ENCODE measurements at places on chromosomes 3 and 15.

GRCh38 chr15:86677278-86677677 lies 597.6 kb downstream of the AGBL1 start:
- no peak for DNase-seq

DNA sequence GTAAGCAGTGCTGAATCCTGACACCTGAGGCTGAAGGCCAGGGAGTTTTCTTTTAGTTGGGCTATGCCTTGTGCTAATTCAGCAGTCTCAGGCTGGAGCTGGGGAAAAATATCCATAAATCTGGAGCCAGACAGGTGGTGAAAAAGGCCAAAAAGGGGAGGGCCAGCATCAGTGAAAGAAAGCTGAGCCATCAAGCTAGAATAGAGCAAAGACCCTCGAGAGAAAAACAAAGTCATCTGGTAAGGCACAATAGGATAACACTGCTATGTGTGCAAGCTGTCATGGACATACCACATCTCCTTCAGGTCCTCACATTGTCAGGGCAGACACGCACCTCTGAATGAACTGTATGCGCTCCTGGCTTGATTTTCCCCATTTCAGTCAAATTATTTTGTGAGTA lies 687.9 kb downstream of the SQOR start:
- no peak for DNase-seq

DNA sequence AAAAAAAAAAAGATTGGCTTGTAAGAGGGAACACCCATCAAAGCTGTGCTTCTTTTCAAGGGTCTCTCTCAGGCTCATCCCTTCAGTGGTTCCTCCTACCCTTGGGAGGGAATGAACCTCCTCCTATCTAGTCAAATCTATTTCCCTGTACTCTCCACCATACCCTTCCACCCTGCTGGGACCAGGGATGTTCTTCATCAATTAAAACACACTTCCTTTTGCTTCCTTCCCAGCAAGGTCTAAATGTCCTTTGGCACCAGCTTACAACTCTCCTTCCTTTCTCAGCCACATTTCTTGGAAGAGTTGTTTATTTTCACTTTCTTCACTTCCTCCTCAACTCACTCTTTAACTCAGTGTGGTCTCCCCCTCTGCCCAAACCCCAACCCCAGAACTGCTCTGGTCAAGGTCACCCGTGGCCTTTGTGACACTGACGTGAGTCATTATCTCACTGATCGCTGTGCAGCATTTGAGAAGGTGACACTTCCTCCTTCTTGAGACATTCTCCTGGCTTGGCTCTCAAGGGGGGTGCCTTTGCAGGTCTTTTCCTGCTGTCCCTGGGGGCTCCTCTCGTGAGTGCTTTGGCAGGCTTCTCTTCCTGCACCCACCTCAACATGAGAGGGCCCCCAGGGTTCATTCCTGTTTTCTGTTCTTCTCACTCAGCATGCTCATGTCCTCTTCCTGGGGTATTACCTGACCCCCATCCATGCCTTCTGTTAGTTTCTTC lies 210.5 kb upstream of the TLE3 start:
- peak; percentile 25 for DNase-seq

DNA sequence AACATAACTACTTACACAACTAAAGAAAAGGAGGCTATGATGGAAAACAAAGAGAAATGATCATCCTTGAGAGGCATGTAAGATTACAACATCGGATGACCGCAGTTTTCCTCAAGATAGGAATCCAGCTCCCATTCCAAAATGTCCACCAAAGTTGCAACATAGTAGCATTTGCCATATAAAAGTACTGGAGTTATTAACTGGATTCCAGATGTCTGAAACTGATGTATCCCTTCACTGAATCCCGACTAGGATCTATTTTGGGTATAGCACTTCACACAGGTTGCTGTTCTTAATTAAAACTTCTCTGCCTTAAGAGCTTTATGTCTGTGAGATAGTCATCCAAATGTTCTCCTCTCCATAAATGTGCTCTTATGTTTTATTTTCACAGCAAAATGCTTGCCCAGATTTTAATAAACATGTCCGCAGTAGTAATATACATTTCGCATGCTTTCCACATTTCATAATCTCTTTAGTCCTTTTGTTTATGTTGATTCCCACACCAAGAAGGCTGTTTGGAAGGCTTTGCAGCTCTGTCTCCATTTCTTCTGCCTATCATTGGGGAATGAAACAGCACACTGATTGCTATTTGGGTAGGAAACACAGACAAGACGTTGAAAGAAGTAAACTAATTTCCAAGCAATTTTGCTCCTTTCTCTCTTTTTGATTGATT lies 716.5 kb upstream of the CFAP20DC start:
- DNase-seq: no peak

- no peak for DNase-seq
Measured at GRCh38 chr3:39106281-39106811, 1.1 kb downstream of the GORASP1 start.

DNA sequence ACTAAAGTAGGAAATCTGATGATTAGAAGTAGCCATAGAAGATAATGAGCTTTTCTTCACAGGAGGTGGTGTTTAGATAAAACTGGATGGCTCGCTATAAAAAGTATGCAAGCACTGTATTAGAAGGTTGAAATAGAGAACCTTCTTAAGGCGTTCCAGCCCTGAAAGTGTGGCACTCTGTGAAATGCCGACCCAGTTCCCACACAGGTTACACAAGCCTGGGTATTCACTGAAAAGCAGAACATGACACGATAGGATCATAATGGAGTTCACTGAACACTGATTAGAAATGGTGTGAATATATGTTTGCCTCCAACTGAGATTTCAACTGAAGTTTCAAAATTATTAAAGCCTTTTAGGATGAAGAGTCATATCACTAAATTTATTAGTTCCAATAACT lies 15.0 kb upstream of the LRRC34 start:
- no peak for DNase-seq

GRCh38 chr15:70278644-70279043 lies 180.9 kb upstream of the TLE3 start:
- no peak for DNase-seq

DNA sequence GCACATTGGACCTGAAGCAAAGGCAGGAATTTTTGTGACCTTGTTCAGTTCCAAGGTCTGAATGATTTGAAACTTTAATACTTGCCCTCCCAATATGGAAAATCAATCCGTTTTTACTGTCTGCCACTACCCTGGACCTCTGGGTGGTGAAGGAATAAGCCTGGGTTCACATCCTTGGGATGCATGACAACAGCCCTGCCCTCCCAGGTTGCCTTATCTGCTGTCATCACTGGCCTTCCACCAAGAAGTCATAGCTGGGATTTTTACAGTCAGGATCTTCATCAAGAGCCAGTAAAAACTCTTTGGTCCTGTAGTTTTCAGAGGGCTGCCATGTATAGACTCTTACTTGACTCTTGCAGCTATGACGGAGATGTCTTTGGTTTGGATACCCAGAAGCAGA lies 128.6 kb downstream of the MYLK start:
- DNase-seq: no peak

DNA sequence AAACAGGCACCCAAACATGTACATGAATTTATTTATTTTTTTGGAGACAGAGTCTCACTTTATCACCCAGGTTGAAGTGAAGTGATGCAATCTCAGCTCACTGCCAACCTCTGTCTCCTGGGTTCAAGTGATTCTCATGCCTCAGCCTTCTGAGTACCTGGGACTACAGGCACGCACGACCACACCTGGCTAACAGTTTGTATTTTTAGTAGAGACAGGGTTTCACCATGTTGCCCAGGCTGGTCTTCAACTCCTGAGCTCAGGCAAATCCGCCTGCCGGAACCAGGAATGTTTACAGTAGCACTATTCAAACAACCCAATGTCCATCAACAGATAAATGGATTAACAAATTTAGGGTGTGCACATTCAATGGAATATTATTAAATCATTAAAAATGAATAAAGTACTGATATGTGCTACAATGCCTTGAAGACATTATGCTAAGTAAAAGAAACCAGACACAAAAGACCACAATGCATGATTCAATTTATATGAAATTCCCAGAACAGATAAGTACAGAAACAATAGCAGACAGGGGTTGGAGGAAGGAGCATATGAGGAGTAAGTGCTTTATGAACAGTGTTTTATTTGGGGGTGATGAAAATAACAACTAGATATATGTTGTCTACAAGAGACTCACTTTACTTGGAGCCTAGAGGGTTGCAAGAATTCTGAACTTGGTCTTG lies 1.3 kb downstream of the LEO1 start:
- no peak for DNase-seq

DNA sequence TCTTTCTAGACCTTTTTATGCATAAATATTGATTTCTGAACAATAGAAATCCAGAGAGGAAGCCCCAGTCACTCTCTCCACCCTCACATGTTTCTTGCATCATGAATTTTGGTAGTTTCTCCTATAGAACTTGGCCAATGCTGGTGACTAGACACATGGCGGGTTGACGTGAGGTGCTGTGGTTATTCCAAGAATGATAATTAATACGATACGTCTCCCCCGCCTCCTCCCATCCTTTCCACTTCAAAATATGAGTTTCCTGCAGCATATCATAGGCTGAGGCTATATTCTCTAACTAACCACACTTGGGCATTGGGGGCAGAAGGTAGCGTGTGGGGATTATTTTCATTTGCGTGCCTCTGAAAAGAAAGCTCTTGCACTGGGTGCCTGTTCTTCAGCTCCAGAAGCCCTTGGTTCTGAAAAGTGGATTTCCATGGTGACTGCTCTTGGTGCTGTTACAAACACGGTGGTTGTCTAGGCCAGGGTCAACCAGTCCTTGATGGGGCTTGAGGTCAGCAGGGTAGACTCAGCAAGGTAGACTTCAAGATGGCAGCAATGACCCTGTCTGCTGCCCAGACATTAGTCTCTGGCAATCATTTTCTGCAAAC lies 5.3 kb downstream of the TNFSF10 start:
- DNase-seq: peak; percentile 33

DNA sequence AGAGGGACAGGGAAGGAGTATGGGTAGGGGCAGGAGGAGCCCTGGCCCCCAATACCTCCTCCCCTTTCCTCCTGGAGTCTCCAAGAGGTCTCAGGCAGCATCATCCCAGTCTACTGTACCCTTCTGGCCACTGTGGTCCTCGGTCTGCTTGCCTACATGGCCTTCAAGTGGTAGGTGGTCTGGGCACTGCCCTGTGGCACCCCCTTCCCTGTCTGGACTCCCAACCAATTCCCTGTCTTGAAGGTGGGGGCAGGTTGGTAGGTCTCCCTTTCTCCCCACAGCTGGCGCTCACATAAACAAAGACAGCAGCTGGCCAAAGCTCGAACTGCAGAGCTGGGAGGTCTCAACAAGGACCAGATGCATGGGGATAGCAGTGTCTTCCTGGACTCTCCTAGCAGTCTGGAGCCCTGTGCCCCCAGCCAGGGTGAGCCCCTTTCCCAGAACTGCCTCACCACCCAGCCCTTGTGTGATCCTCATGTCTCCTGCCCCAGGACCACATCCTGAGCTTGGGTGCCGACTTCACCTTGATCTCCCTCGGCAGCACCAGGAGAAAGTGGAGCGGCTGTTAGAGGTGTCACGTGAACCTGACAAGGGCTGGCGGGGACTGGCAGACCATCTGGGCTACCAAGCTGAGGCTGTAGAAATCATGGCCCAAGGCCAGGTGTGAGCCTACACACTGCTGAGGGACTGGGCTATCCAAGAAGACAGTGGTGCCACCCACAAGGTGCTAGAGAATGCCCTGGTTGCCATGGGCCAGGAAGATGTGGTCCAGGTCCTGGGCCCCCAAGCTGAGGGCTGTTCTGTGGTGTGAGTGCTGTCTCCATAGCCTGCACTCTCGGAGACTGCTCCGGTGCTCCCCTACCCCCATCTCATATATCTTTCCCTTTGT lies 33.1 kb downstream of the NBEAL2 start:
- DNase-seq: no peak

DNA sequence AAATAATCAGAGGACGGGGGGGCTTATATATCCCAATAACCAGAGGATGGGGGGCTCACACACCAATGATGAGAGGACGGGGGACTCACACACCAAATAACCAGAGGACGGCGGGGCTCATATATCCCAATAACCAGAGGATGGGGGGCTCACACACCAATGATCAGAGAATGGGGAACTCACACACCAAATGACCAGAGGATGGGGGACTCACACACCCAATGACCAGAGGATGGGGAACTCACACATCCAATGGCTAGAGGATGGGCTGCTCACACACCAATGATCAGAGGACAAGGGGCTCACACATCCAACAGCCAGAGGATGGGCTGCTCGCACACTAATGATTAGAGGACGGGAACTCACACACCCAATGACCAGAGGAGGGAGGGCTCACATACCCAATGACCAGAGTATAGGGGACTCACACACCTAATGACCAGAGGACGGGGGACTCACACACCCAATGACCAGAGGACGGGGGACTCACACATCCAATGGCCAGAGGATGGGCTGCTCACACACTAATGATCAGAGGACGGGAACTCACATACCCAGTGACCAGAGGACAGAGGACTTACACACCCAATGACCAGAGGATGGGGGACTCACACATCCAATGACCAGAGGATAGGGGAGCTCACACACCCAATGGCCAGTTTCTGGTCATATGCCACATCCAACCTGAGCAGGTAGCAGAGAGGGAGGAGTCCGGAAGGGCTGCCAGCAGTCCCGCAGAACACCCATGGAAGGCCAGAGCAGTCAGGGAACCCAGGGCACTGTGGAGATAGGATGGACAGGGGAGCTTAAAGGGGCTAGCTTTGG lies 10.6 kb downstream of the RAB6B start:
- no peak for DNase-seq

- no peak for DNase-seq
Measured at GRCh38 chr3:19934098-19934566, at the start of gene EFHB. Gene EFHB, minus strand, starts transcription at chr3:19934217. Its CDS starts 199 bp downstream, at chr3:19934018.

DNA sequence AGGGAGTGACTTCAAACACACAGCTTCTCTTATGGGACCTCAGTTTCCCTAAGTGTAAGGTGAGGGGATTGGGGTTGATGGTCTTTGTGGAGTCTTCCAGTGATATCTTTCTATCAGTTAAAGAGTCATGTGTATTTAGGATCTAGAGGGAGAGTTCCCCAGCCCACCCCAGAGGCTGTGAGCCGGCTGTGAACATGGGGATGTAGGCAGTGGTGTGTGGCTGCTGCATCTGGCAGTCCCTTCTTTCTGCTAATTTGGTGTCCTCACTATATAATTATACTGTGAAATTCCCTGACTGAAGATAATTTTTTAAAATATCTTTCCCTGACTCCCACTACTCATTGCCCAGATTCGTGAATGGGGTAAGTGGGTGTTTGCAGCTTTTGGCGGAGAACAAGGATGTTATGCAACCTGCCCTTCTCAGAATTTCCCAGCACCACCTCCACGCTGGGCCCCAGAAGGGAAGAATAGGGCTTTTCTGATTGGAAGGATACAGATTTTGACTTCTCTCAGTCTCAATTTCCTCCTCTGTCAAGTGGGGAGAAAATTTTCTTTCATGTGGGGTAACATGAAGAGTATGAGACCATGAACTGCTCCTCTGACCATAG lies 79.0 kb upstream of the RASGRF1 start:
- no peak for DNase-seq

- no peak for DNase-seq
Measured at GRCh38 chr3:182948305-182948704, 32.0 kb downstream of the DCUN1D1 start.

GRCh38 chr3:152610622-152611021 lies 224.3 kb upstream of the P2RY1 start:
- DNase-seq: no peak
